Natural killer cell treated with Interleukin-12 subunit alpha and Interleukin-12 subunit beta and Interleukin-15 and Interleukin-18, amount 100 ng/mL, for 72 hours (primary cell): ENCODE measurements at places on chromosomes 6 and 20. TPM values are rescaled to one million over a fixed set of nuclear protein-coding genes. Genes with fewer than 3 reads are reported as not detected.

The NINL gene
- 1.4 TPM for total RNA-seq

The CLVS2 gene
- not detected for total RNA-seq

The SUMO4 gene
- 9.0 TPM for total RNA-seq

The NKAIN2 gene
- total RNA-seq: not detected

The SYS1 gene
- 23.3 TPM for total RNA-seq

DNA sequence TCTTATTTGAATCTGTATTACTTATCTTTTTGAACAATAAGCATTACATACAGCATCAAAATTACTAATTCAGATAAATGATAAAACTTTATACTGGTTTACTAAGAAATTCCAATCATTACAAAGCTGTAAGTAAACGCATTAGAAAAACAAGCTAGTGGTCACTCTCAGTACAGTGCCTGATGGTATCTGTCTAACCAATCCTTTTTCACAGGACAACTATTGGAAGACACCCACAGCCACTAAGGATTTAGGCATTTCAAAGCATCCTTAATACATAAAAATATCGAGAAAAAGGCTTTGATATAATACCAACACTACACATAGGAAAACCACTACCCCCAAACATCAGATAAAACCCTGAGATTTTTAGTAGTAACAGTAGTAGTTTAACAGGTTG, 2.6 kb downstream of the CD164 start:
- no peaks in the 10 kb centered on the region for H3K27me3 ChIP-seq
- H3K4me1 ChIP-seq: peaks cover 67% of the 10 kb centered on the region
- peaks cover 43% of the 10 kb centered on the region for H3K36me3 ChIP-seq
- peak overlapping the region; percentile 97 for H3K27ac ChIP-seq
- H3K4me3 ChIP-seq: peak overlapping the region; percentile 95
- no peak for DNase-seq

- peaks cover 66% of the 10 kb centered on the region for H3K27me3 ChIP-seq
- DNase-seq: no peak
- H3K36me3 ChIP-seq: peaks cover 6% of the 10 kb centered on the region
- H3K27ac ChIP-seq: no peak overlapping the region
- H3K4me3 ChIP-seq: no peak overlapping the region
Observed at GRCh38 chr6:1310628-1311399, 1.1 kb upstream of the FOXQ1 start.

GRCh38 chr6:56899311-56899710, 55.6 kb upstream of the BEND6 start:
- no peak for DNase-seq
- no peak overlapping the region for H3K4me3 ChIP-seq
- H3K27ac ChIP-seq: no peak overlapping the region
- peaks cover 13% of the 10 kb centered on the region for H3K27me3 ChIP-seq

The MAFB gene
- 0.64 TPM for total RNA-seq

DNA sequence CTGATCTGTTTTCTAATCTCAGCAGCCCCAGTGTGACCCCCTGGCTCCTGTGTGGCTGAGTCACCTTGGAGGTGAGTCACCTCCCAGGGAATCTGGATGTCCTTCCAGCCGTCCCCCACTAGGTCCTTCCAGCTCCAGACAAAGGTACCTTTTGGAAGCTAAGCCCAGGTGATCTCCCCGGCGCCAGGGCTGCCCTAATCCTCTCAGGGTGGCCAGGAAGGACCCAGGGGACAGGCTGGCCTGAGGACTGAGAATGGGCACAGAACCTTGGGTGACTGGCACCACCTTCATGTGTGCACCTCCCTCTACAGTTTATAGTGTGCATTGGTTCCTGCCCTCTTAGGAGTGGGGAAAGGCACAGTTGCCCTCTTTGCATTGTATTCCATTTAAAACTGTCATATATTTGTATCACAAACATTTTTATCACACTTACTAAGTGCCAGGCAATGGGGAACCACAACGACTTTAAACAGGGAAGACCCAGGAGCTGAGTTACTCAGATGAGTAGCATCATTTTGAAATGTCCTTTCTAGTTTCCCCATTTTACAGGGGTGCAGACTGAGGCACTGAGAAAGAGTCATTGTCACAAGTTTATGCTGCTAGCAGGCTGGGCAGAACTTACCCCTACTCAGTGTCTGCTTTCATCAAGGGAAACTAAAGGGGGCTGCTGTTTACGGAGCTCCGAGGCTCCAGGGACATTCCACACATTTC, 2.6 kb upstream of the BPIFB4 start:
- H3K27me3 ChIP-seq: peaks cover 11% of the 10 kb centered on the region
- no peak for DNase-seq
- no peak overlapping the region for H3K4me3 ChIP-seq
- no peak overlapping the region for H3K27ac ChIP-seq

The LIN28B gene
- not detected for total RNA-seq

- no peak for DNase-seq
- H3K27me3 ChIP-seq: peaks cover 20% of the 10 kb centered on the region
Observed at GRCh38 chr6:134706806-134707205, 243.1 kb downstream of the ALDH8A1 start.

The POU3F2 gene
- not detected for total RNA-seq

The CD24 gene
- total RNA-seq: not detected

DNA sequence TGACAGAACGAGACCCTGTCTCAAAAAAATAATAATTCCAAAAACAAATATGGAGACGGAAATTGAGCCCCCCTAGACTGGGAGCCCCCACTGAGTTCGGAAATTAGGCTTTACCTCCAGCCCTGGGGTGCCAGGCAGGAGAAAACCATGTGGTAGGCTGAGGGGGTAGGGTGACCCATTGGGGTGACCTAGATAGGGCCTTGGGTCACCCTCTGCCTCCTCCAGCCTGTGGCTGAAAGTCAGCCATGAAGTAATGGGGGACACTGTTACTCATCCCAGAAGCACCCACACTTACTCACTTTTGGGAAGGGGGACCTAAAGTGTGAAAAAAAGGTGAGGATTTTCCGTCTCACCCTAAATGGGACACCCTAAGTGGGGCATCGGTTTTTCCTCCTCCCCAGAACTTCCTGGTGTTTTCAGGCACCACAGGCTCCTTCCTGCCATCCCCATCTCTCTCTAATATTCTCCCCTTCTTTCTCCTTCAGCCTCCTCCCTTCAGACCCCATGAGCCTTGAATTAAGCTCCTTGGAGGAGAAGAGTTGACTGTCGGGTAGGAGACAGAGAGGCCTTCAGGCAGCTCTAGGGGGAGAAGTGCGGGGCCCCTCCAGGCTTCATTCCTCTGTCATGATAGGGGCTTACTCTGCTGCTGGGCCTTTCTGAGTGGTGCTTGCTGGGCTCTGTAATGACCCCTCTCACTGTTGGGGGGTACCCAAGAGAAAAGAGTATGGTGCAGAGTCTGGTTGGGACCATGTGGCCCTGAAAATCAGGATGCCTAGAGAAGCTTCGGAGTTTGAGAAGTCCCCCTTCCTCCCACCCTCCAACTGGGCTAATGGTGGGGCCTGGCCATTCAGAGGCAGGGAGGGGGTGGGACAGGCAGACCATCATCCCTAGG, 2.4 kb downstream of the LTB start:
- H3K4me3 ChIP-seq: peak overlapping the region; percentile 100
- H3K27me3 ChIP-seq: no peaks in the 10 kb centered on the region
- DNase-seq: no peak
- peaks cover 26% of the 10 kb centered on the region for H3K36me3 ChIP-seq
- H3K27ac ChIP-seq: peak overlapping the region; percentile 88
- peaks cover 64% of the 10 kb centered on the region for H3K4me1 ChIP-seq

DNA sequence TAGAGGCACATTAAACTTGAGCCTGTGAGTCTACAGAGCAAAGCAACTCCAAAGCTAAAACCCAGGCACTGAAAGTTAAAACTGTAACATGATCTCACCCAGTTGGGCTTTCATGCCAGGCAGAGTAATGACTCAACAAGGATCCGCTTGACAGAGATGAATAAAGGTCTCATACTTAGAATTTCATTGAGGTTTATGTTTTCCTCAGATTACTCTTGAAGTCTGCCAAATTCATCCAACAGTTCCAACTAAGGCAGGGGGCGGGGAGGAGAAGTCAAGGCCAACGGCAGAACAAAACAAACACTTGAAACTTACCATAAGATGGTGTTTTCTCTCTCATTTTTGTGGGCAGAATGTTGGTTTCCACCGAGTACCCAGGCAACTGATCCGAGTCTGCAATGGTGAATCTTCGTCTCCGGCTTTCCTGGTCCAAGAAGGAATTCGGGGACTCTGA, 54.0 kb upstream of the IPCEF1 start:
- H3K27ac ChIP-seq: no peak overlapping the region
- H3K4me1 ChIP-seq: no peaks in the 10 kb centered on the region

The TPBG gene
- not detected for total RNA-seq

GRCh38 chr6:31128093-31128676, 7.9 kb upstream of the CDSN start:
- no peaks in the 10 kb centered on the region for H3K36me3 ChIP-seq
- H3K4me1 ChIP-seq: peaks cover 4% of the 10 kb centered on the region
- H3K27ac ChIP-seq: no peak overlapping the region
- DNase-seq: no peak

DNA sequence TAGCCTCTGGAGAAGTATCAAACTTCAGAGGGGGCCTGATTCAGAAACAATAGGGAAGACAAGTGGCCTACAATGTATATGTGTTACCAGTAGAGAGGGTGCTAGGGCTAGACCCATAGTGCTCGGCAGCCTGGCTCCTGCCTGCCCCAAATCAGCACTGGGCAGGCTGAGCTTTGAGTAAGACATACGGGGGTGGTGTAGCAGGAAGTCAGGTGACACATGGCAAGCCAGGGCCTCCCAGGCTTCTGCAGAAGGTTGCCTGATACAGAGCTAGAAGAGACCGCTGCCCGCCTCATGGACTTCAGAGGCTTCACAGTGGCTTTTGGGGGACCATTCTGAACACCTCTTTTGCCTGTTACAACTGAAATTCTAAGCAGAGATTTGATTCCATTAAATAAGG, 43.4 kb downstream of the RALY start:
- peaks cover 8% of the 10 kb centered on the region for H3K36me3 ChIP-seq
- H3K27ac ChIP-seq: peak overlapping the region; percentile 71
- no peak for DNase-seq
- H3K4me1 ChIP-seq: peaks cover 71% of the 10 kb centered on the region
- H3K27me3 ChIP-seq: no peaks in the 10 kb centered on the region

GRCh38 chr6:131789219-131789618, 18.6 kb upstream of the ENPP1 start:
- no peak for DNase-seq
- H3K36me3 ChIP-seq: peaks cover 4% of the 10 kb centered on the region
- peaks cover 14% of the 10 kb centered on the region for H3K4me1 ChIP-seq
- peaks cover 10% of the 10 kb centered on the region for H3K27me3 ChIP-seq
- H3K4me3 ChIP-seq: peak overlapping the region; percentile 66
- peak overlapping the region; percentile 10 for H3K27ac ChIP-seq

The CST5 gene
- total RNA-seq: not detected

GRCh38 chr20:36119537-36119936, 35.0 kb upstream of the EPB41L1 start:
- H3K4me1 ChIP-seq: no peaks in the 10 kb centered on the region
- H3K27me3 ChIP-seq: peaks cover 7% of the 10 kb centered on the region
- no peaks in the 10 kb centered on the region for H3K36me3 ChIP-seq
- H3K4me3 ChIP-seq: no peak overlapping the region
- no peak overlapping the region for H3K27ac ChIP-seq
- no peak for DNase-seq

GRCh38 chr6:85675030-85675819, 32.5 kb upstream of the SYNCRIP start:
- H3K4me3 ChIP-seq: peak overlapping the region; percentile 98
- no peak for DNase-seq
- peaks cover 36% of the 10 kb centered on the region for H3K36me3 ChIP-seq
- peak overlapping the region; percentile 99 for H3K27ac ChIP-seq
- no peaks in the 10 kb centered on the region for H3K27me3 ChIP-seq

- no peaks in the 10 kb centered on the region for H3K27me3 ChIP-seq
- H3K36me3 ChIP-seq: peaks cover 33% of the 10 kb centered on the region
- H3K4me3 ChIP-seq: peak overlapping the region; percentile 87
- H3K4me1 ChIP-seq: peaks cover 80% of the 10 kb centered on the region
Observed at GRCh38 chr6:159973951-159974350, 5.1 kb downstream of the IGF2R start.

The TSPO2 gene
- total RNA-seq: not detected

The SLPI gene
- 7.2 TPM for total RNA-seq

The KIF25 gene
- total RNA-seq: not detected

The RAET1E gene
- not detected for total RNA-seq
